SK-MEL-5 (cell line): ENCODE measurements at places on chromosomes 4 and X.

- no peak for DNase-seq
These were observed 570.7 kb downstream of the BCOR start for GRCh38 chrX:39527025-39527424.

DNA sequence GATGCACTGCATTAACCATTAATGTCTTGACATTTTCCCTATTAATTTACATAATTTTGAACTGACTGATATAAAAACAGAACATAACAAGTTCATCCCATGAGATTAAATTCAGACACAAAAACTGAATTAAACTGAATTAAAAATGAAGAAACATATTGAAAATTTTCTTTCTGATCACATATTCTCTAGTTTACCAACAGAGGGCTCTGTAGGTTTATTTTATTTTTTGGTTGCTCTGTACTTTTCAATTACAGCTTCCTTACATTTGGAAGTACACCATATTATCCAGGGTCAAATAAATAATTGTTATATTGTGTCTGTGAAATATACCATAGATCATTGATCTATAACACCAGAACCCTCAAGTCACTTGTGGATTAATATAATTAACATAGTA, 27.3 kb upstream of the CT83 start:
- peak; percentile 19 for DNase-seq

DNA sequence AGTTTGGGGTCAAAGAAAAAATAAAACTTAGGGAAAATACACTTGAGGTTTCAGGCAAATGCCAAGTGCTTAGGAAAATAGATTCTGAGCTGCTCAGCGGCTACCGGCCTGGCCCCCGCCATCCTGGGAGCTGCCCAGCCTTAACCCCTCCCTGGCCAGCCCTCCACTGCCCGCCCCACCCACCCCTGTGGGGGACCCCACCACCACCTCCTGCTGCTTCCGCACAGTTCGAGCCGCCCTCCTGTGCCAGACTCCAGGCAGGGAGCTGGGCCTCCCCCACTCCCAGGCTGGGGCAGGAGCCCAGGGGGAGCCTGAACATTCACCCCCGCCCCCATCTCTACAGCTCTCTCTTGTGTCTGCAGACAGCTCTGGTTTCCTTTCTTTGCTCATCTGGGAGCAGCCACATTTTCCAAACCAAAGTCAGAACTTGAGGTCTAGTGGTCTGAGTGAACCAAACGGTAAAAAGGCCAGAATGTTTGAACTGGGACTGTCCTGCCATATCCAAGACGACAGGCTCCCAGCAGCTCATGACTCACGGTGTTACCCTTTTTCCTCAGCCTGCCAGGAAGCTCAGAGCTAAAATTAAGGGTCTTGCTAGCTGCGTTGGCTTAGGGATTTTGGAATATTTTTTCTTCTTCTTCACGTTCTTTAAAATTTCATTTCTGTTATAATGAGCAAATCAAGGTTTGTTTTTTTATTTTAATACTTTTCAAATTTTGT, 4.7 kb upstream of the FGFR3 start:
- DNase-seq, result no peak

GRCh38 chrX:68570598-68570997, 71.7 kb downstream of the YIPF6 start:
- DNase-seq, result no peak

GRCh38 chrX:42680666-42681065, 97.3 kb downstream of the PPP1R2C start:
- no peak for DNase-seq

- peak; percentile 44 for DNase-seq
These were observed 163.6 kb downstream of the ZNF674 start for GRCh38 chrX:46381630-46382029.

- DNase-seq, result no peak
These were observed 92.2 kb upstream of the GATB start for GRCh38 chr4:151853034-151853433.

DNA sequence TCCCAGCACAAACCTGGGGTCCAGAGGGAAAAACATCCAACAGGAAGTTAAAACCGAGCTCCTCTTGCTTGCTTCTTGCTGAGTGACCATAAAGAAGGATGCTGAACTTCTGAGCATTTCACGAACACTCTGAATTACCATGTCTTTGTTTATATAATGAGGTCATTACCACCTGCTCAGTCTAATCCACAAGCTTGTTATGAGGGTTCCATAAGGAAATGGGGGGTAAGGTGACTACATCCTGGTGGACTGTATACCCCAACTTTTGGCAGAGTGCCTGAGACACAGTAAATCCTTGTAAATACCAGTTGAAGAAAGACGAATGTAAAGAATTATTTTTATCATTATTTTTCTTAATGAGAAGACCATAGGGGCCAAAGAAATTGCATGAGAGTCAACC, 16.8 kb downstream of the CCDC149 start:
- DNase-seq, result no peak

DNA sequence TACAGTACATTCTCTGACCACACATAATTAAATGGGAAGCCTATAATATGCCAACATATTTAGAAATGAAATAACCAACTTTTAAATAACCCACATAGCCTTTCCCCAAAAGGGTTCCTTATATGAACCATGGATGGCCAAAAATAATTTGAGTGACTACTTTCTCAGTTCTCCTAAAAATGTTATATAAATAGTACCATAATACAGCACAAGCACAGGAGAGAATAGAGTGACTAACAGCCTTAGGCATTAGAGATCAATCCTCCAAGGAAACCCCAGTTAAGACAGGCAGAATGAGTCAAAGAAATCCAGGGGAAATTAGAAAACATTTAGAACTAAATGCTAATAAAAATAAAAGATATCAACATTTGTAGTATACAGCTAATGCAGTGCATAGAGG, 50.2 kb downstream of the ANKRD17 start:
- DNase-seq, result no peak
